ENCODE measurements at places on chromosomes 2 and 18.

GRCh38 chr2:104043864-104044263 lies 810.1 kb upstream of the POU3F3 start:
- no peak for DNase-seq

- no peak for DNase-seq
Measured at GRCh38 chr2:15846626-15847025, 93.7 kb upstream of the MYCN start.

GRCh38 chr2:161419638-161420190 lies 3.6 kb downstream of the TBR1 start:
- DNase-seq: no peak

GRCh38 chr2:188937228-188938220 lies 36.6 kb upstream of the COL3A1 start:
- no peak for DNase-seq

DNA sequence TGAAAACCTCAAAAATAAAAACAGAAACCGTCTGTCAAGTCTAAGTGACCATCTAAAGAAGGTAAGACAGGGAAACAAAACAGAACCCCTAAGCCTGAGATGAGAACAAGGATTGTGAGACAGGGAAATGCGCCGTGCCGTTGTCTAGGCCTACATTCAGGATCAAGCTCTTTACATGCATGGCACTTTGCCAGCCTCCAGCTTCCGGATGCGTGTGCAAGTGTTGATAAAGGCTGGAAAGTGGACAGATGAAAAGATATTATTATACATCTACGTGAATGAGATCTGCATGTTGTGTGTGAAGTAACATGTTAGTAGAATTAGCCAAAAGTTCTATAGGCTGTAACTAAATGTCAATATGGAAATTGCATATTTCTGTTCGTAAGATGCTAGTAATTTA lies 28.6 kb upstream of the TMEM87B start:
- no peak for DNase-seq

GRCh38 chr18:11343096-11343495 lies 193.7 kb upstream of the PIEZO2 start:
- DNase-seq: no peak

- DNase-seq: no peak
Measured at GRCh38 chr2:36354811-36355150, 797 bp upstream of the CRIM1 start.

- no peak for DNase-seq
Measured at GRCh38 chr2:60708630-60709320, 47.3 kb upstream of the PAPOLG start.

GRCh38 chr2:240916571-240917008 lies 10.5 kb downstream of the CROCC2 start:
- no peak for DNase-seq

GRCh38 chr2:75728614-75729419 lies 18.1 kb upstream of the GCFC2 start:
- no peak for DNase-seq

DNA sequence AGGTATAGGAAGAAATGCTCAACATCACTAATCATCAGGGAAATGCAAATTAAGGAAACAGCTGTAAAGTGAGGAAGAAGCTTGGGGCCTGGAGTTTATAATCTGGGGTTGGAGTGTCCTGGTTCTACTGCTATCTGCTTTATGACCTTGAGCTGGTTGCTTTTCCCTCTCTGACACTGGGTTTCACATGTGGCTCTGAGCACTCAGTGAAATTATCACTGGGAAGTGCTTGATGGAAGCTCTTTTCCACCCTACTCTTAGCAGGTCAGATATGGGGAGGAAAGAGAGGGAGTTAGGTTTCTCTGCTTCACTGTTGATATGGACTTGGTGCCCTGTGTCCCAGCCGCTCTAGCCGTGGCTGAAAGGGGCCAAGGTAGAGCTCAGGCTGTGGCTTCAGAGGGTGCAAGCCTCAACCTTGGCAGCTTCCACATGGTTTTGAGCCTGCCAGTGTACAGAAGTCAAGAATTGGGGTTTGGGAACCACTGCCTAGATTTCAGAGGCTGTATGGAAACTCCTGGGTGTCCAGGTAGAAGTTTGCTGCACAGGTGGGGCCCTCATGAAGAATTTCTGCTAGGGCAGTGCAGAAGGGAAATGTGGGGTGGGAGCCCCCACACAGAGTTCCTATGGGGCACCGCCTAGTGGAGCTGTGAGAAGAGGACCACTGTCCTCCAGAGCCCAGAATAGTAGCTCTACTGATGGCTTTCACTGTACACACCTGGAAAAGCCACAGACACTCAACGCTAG lies 52.3 kb downstream of the INPP4A start:
- no peak for DNase-seq

DNA sequence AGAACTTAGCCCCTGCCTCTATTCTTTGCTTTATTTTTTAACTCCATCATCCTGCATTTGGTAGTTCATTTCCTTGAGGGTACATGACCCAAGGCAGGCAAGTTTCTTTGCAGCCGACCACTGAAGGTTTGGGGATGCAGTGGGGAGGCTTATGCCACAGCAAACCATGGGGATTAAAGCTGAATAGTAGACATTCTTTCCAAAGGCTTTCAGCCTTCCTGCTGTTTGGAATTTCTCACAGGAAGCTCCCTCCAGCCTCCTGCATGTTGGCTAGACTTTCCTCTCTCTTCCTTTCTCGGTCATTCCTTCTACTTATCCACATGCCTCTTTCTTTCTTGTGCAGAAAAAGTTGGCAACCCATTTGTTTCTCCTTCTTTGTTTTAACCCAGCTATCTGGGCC lies 77.3 kb downstream of the SOCS6 start:
- DNase-seq: no peak

GRCh38 chr2:74399785-74400184 lies 19.7 kb upstream of the DCTN1 start:
- DNase-seq: no peak

DNA sequence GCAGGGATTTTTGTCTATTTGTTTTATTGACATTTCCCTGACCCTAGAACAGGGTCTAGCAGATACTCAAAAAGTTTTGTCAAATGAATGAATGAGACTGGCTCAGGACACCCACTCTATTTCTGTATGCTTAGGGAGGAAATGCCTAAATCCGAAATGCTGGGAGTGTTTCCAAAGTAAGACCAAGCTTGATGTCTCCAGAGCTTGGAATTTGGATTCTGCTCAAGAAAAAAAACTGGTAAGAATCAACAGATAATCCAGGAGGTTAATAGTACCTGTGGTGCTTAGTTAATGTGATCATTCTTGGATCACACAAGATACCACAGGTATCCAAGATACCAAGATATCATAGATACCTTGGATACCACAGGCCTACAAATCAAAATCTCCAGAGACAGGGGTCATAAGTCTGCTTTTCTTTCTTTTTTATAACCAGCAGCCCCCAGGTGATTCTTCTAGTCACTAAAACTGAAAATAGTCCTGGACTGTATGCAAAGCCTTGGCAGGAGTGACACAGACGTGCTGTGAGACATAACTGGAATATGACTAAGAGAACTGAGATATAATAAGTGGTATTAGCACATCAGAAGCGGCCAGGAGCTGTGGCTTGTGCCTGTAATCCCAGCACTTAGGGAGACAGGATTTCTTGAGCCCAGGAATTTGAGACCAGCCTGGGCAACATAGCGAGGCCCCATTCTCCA lies 39.9 kb upstream of the SP3 start:
- no peak for DNase-seq

DNA sequence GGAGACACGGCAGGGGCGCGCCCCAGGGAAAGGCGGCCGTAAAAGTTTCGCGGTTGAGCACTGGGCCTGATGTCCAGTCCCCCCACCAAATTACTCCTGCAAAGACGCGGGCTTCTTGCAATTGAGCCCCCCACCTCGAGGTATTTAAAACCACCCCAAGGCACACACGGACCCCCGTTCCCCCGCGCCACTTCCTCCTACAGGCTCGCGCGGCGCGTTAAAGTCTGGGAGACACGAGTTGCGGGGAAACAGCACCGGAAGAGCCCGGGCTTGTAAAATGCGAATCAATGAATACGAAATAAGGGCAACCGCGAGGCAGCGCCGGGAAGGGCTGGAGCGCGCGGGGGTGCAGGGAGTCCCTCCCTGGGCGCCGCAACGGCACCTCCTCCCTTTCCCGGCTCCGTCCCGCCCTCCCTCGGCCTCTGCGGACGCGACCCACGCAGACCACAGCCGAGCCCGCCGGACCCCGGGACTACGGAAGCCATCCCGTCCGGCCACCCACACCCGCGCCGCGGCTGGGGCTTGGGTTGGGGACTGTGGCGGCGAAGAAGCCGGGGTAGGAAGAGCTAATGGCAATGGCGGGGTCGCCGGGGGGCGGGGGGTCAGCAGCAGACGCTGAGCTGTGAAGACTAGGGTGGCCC lies 918 bp upstream of the NETO1 start:
- DNase-seq: no peak

GRCh38 chr18:46252759-46253158 lies 148.6 kb downstream of the HAUS1 start:
- DNase-seq: no peak

GRCh38 chr2:235235977-235236767 lies 257.7 kb upstream of the AGAP1 start:
- no peak for DNase-seq
